K562 (cell line): ENCODE measurements at places on chromosomes 2 and 18. TPM values are rescaled to one million over a fixed set of nuclear protein-coding genes. Genes with fewer than 3 reads are reported as not detected.

The CCL20 gene
- 0.29 TPM in 1 of 2 replicates, not detected in the other for total RNA-seq

GRCh38 chr2:68926796-68927195 lies 25.9 kb downstream of the GKN2 start:
- H3K27ac ChIP-seq = no peak overlapping the region
- peaks cover 2% of the 10 kb centered on the region; the same call in 1 of the 3 replicates for H3K27me3 ChIP-seq
- H3K4me1 ChIP-seq = no peaks in the 10 kb centered on the region
- DNase-seq = no peak
- no peaks in the 10 kb centered on the region for H3K36me3 ChIP-seq

GRCh38 chr2:71637168-71637567 lies 183.8 kb downstream of the DYSF start:
- DNase-seq = no peak
- H3K4me3 ChIP-seq = no peak overlapping the region
- H3K27me3 ChIP-seq = no peaks in the 10 kb centered on the region; the same call in 2 of the 3 replicates
- H3K36me3 ChIP-seq = no peaks in the 10 kb centered on the region

DNA sequence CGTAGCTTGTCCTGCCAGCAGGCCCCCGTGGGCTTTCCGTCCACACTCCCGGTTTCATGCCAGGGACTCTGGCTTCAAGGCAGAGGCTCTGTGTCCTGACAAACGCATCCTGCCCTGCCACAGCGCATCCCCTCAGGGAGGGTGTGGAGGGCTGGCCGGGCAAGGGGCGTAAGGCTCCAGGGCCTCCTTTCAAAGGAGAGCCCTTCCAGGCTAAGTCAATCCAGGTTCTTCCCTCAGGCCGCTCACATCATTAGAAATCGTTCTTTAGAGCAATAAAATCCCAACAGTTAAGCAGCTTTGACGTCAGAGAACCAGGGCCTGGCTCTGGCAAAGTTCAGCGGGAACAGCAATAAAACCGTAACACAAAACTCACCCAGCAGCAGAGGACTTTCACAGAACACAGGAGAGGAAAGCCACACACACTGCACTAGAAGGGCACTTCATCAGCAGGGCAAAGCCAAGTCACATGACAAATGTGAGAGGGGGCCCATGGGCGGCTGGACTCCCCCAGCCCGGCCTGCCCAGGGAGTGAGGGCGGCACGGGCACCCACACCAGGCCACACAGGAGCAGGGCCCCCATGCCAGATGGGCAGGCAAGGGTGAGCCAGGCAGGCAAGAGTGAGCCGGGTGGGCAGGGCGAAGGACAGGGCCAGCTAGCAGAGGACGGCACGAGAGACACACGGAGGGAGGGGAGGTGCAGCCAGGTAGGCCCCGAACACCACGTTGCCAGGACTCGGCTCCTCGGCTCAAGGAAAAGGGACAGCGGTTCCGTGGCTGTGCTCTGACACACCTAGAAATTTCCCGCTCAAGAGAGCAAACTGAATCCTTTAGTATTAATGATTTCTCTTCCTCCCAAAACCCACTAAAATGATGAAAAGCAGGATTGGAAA lies 52.0 kb downstream of the HDAC4 start:
- H3K36me3 ChIP-seq = peaks cover 8% of the 10 kb centered on the region; the same call in 1 of the 3 replicates
- H3K4me1 ChIP-seq = no peaks in the 10 kb centered on the region
- H3K4me3 ChIP-seq = no peak overlapping the region

DNA sequence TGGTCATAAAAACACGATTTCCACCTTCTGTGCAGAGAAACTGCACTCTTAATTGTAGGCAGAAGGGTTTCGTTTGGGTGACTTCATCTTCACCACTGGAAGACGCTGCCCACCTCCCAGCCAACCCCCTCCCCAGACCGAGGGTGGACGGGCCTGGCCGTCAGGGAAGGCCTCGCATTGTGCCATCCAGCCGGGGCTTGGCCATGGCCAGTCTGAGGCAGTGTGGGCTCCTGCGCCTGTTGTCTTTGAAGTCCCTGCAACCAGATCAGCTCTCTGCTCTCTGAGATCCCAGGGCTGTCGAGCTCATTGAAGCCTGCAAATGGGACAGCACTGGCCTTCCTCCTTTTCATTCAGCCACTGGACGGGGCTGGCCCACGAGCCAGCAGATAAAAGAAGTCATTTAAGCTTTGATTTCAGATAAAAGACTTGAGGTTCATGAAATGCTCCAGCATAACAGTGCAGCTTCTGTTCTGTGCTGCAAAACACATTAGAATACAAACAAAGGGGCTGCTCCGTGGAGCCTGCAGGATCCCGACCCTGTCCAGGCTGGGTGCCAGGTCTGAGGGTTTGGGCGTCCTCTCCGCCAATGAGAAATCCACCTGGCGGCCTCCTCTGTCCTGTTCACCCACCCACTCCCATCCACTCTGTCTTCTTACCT lies 253.5 kb downstream of the LDLRAD4 start:
- H3K4me3 ChIP-seq = no peak overlapping the region
- 0 out of 3 replicates have a peak, but pooled peaks cover 2% of the 10 kb centered on the region for H3K27me3 ChIP-seq
- H3K27ac ChIP-seq = no peak overlapping the region
- H3K4me1 ChIP-seq = no peaks in the 10 kb centered on the region
- no peaks in the 10 kb centered on the region for H3K36me3 ChIP-seq

GRCh38 chr2:26285931-26286330 lies 41.2 kb downstream of the HADHB start:
- H3K27me3 ChIP-seq = no peaks in the 10 kb centered on the region
- H3K4me3 ChIP-seq = no peak overlapping the region
- no peak overlapping the region for H3K27ac ChIP-seq
- peaks cover 58% of the 10 kb centered on the region; the same call in 2 of the 3 replicates for H3K36me3 ChIP-seq
- no peak for DNase-seq

DNA sequence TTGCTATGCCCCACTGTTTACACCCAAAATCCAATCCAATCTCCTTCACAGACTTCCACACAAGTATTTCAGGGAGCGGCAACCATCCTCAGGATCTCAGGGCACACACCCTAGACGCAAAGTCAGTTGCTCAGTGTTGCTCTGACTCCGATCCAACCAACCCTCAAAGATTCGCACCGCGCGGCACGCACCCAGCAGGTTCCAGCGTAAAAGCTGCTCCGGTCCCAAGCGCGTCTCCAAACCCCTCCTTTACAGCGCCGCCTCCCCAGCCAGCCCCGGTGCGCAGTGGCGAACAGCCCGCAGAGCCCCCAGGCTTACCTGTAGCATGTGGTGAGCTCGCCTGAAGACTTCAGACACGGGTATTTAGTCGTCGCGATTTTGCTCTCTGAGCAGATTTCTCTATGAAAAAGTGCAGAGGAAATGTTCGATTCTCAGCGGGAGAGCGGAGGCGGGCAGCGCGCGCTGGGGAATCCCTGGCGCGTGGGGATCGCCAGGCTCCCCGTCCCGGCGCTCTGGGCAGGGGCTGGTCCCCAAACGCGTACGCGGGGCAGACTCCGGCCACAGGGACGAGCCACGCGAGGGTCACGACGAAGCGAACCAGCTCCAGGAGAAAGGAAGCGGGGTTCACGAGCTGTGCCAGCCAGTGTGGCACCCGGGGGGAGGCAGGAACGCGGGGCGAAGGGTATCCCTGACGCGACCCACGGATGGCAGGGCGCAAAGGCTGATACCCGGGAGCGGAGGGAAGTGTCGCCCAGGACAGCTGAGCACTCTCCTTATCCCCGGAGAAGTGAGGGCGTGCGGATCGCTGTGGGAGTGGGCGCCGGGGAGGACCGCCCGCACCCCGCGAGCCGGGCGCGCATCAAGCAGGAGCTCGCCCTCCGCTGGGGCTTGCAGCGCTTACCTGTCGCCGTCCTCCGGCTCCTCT lies 650 bp downstream of the CCBE1 start:
- H3K4me1 ChIP-seq = no peaks in the 10 kb centered on the region
- H3K36me3 ChIP-seq = no peaks in the 10 kb centered on the region
- H3K4me3 ChIP-seq = no peak overlapping the region
- no peaks in the 10 kb centered on the region for H3K27me3 ChIP-seq
- no peak overlapping the region for H3K27ac ChIP-seq
- no peak for DNase-seq

DNA sequence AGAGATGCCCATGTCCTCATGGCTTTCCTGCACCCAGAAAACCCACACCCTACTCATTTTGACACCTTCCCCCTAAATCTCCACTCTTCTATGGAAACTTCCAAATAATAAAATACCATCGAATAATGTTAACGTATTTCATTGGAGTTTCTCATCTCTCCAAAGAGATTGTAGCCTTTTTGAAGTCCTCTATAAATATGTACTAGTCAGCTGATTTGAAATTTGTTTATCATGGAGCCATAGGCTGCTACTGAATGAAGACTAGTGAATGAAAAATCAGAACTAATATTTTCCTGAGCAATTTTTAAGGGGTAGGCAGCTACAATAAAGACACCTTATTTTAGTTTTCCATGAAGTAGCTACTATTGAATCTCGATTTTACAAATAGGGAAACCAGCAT lies 226.1 kb upstream of the EPAS1 start:
- no peak overlapping the region for H3K27ac ChIP-seq
- no peak overlapping the region for H3K4me3 ChIP-seq
- H3K27me3 ChIP-seq = peaks cover 28% of the 10 kb centered on the region
- no peaks in the 10 kb centered on the region for H3K4me1 ChIP-seq
- no peaks in the 10 kb centered on the region for H3K36me3 ChIP-seq
- DNase-seq = no peak

DNA sequence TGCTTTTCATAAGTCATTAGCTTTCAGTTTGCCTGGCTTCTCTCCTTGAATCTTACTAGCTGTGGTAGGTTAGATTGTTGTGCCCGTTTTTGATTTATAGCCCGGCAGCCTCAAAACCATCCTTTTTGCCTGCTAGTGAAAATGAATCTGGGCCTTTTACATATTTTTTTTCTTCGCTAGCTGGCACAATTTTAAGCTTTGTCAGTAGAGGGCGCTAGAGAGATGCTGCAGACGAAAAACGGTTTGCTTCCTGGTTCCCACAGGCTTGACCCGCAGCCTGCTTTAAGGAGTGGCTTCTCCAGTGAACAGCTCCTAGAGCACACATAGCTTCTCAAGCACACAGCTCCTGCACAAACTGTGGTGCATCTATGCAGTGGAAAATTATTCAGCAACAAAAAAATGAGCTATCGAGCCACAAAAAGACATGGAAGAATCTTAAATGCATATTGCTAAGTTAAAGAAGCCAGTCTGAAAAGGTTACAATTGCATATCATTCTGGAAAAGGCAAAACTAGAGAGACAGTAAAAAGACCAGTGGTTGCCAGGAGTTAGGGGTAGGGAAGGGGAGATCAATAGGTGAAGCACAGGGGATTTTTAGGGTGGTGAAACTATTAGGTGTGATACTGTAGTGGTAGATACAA lies 47.9 kb downstream of the E2F6 start:
- H3K36me3 ChIP-seq = no peaks in the 10 kb centered on the region
- DNase-seq = peak; percentile 66
- no peaks in the 10 kb centered on the region for H3K4me1 ChIP-seq
- H3K27ac ChIP-seq = no peak overlapping the region
- no peaks in the 10 kb centered on the region for H3K27me3 ChIP-seq

The CTLA4 gene
- 0.11 and 0.40 TPM in 2 replicates for total RNA-seq

The FKBP7 gene
- total RNA-seq = 6.1 and 7.0 TPM in 2 replicates

- H3K4me1 ChIP-seq = peaks cover 39% of the 10 kb centered on the region
- H3K4me3 ChIP-seq = no peak overlapping the region
- H3K36me3 ChIP-seq = no peaks in the 10 kb centered on the region
- DNase-seq = no peak
- H3K27ac ChIP-seq = no peak overlapping the region
Measured at GRCh38 chr18:48778344-48779011, 172.3 kb downstream of the SMAD7 start.

GRCh38 chr2:105836840-105837692 lies 92.4 kb downstream of the NCK2 start:
- no peaks in the 10 kb centered on the region for H3K27me3 ChIP-seq
- H3K27ac ChIP-seq = no peak overlapping the region
- no peak for DNase-seq
- no peak overlapping the region for H3K4me3 ChIP-seq

DNA sequence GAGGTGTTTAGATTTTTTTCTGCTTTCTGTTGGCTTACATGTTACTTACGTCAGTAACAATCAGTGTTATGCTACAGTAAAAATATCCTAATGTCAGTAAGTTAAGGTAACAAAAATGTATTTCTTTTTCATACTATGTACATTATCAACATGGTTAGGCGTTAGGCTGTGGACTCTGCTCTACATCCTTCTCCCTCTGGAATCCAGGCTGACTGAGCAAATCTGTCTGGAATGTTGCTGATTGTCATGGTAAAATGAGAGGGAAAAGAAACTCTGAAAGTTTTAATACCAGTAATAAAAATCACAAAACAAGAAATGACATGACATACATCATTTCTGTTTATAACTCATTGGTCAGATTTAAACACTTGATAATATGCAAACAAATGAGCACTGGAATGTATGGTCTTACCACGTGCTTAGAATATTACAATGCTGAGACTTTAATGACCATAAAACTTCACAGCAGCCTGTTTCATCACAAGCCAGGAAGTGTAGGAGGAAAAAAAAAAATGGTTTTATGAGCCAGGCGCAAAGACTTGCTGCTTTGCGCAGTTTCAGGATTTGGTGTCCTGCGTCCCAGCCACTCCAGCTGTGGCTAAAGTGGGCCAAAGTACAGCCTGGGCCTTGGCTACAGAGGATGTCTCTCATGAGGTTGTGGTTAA lies 252.4 kb downstream of the FSIP2 start:
- no peak for DNase-seq
- no peak overlapping the region for H3K27ac ChIP-seq
- H3K4me3 ChIP-seq = no peak overlapping the region
- H3K36me3 ChIP-seq = no peaks in the 10 kb centered on the region
- H3K4me1 ChIP-seq = no peaks in the 10 kb centered on the region

The ST8SIA5 gene
- total RNA-seq = not detected in 2 replicates
